ENCODE measurements at places on chromosomes 16 and 17. TPM values are rescaled to one million over a fixed set of nuclear protein-coding genes. Genes with fewer than 3 reads are reported as not detected.
A peak's percentile ranks its signal among the peaks of the same experiment; 100 is the strongest.

Gene CDYL2
- total RNA-seq = 9.7 TPM

Gene ZNF668
- 17.3 TPM for total RNA-seq

Gene NXPH3
- 0.18 TPM for total RNA-seq

Gene KRT28
- total RNA-seq = not detected

Gene MFAP4
- total RNA-seq = 0.41 TPM

DNA sequence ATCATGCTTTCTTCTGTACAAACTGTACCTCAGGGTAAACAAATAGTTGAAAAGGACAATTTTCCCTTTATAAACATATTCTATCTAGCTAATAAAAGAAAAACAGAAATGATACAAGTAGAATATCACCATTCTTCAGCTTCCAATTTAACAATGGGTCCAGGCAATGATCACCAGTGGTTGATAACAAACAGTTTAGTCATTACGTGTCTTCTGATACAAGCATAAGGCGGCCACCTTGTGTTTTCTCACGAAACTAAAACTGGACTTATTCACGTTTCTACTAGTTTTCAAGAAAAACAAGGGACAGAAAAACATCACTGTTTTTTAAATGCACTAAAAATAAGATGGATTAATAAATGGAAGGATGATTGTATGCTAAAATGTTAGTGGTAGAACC lies 58.3 kb downstream of the STH start:
- H3K27ac ChIP-seq = peak overlapping the region; percentile 54
- H3K4me1 ChIP-seq = peaks cover 49% of the 10 kb centered on the region
- H3K27me3 ChIP-seq = no peaks in the 10 kb centered on the region

DNA sequence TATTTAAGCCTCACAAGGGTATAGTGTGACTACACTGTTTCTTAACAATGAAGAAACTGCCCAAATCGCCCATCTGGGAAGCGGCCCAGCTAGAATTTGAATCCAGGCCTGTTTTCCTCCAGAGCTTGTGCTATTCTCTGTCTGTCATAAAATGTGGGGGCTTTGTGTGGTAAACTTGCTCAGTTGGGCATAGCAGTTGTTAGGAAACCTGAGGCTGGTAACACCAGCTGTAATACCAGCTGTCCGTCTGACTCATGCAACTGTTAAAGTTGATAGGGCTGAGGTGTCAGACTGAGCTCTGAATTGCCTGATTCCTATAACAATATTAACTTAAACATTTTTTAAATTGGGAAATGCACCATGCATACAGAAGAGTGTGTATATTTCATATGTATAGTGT lies 9.3 kb downstream of the NOD2 start:
- no peak for DNase-seq
- no peak overlapping the region for H3K27ac ChIP-seq
- H3K36me3 ChIP-seq = peaks cover 19% of the 10 kb centered on the region
- no peaks in the 10 kb centered on the region for H3K27me3 ChIP-seq
- H3K4me3 ChIP-seq = no peak overlapping the region

DNA sequence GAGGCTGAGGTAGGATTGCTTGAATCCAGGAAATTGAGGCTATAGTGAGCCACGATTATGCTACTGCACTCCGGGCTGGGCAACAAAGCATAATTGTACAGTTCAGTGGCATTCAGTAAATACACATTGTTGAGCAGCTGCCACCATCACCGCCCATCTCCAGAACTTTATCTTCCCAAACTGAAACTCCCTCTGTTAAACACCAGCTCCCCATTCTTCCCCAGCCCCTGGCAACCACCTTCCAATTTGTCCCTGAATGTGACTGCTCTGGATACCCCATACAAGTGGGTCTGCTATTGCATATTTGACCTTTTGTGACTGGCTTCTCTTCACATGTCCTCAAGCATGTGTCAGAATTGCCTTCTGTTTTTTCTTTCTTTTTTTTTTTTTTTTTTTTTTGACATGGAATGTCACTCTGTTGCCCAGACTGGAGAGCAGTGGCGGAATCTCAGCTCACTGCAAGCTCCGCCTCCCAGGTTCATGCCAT lies 2.9 kb downstream of the RPL38 start:
- H3K27me3 ChIP-seq = peaks cover 14% of the 10 kb centered on the region
- no peak for DNase-seq
- H3K4me3 ChIP-seq = peak overlapping the region; percentile 99
- peaks cover 58% of the 10 kb centered on the region for H3K36me3 ChIP-seq

DNA sequence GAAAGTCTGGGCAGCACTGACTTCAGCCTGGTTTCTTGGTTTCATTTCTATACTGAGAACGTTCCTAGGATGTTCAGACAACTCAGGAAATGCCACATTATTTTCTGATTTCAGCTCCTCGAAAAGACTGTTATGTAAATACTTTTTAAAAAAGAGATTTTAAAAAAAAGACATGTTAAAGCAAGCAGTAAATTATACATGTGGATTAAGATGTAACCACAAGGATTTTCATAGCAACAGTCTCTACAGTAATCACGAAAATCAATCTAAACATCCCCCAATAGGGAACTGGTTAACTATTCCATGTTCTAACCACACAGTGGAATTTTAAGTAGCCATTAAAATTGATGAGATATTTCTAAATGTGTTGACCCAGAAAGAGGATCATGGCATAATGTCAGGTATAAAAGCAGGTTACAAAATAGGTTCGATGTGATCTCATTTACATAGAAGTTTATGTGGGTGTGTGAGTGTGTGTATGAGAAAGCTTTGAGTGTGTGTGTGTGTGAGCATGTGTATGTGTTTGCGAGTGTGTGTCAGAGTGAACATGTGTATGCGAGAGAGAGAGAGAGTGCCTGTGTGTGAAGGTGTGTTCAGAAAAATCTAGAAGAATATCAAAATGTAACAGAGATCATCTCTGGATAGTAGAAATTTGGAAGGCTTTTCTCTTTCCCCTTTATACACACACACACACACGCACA lies 63.0 kb upstream of the ERCC4 start:
- no peak overlapping the region for H3K4me3 ChIP-seq
- H3K4me1 ChIP-seq = no peaks in the 10 kb centered on the region
- H3K36me3 ChIP-seq = no peaks in the 10 kb centered on the region
- no peak overlapping the region for H3K27ac ChIP-seq
- H3K27me3 ChIP-seq = peaks cover 26% of the 10 kb centered on the region
- DNase-seq = no peak

DNA sequence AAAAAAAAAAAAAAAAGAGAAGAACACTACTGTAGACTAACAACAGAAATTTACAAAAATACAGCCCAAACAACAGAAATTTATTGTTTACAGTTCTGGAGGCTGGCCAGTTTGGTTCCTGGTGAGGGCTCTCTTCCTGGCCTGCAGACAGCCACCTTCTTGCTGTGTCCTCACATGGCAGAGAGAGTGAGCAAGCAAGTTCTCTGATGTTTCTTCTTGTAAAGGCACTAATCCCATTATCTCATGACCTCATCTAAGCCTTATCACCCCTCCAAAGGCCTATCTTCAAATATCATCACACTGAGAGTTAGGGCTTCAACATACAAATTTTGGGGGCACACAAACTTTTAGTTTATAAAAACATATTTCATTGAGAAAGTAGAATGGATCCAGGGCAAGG lies 7.3 kb downstream of the ARSG start:
- no peak overlapping the region for H3K4me3 ChIP-seq
- DNase-seq = no peak
- peaks cover 45% of the 10 kb centered on the region for H3K4me1 ChIP-seq
- H3K27me3 ChIP-seq = no peaks in the 10 kb centered on the region
- no peak overlapping the region for H3K27ac ChIP-seq
- peaks cover 8% of the 10 kb centered on the region for H3K36me3 ChIP-seq

- no peak overlapping the region for H3K4me3 ChIP-seq
- H3K27ac ChIP-seq = no peak overlapping the region
- peaks cover 4% of the 10 kb centered on the region for H3K4me1 ChIP-seq
- DNase-seq = no peak
- H3K27me3 ChIP-seq = no peaks in the 10 kb centered on the region
Observed at GRCh38 chr16:88602091-88602490, 31.9 kb downstream of the ZC3H18 start.

- H3K27ac ChIP-seq = no peak overlapping the region
Observed at GRCh38 chr16:80298676-80299075, 242.1 kb upstream of the DYNLRB2 start.

DNA sequence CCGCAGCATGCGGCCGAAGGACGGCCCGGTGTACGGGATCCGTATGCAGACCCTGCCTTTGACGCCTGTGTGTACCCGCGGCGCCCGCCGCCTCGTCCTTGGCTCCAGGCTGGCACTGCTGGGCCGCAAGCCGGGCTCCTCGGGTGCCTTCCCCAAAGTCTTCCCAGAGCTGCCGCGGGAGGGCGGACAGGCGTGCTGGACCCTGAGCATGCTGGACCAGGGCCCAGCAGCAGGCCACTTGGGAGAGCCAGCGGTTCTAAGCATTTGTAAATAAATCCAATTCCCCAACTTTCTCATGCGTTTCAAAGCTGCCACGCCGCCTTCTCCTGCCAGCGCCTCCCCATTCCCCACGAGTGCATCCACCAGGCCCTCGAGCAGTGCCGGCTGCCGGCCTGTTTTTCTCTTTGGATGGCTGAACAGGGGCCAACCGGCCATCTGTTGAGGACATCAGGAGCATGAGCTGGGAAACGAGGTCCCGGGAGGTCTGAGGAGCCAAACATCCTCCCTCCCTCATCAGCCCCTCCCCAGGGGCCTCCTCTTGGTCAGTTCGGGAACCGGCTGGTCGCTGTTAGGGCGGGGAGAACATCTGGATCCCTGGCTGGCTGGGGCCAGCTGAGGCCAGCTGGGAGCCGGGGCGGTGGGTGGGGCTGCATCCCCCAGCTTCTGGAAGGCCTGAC lies 20.5 kb upstream of the PABPN1L start:
- no peak for DNase-seq
- H3K4me1 ChIP-seq = no peaks in the 10 kb centered on the region

DNA sequence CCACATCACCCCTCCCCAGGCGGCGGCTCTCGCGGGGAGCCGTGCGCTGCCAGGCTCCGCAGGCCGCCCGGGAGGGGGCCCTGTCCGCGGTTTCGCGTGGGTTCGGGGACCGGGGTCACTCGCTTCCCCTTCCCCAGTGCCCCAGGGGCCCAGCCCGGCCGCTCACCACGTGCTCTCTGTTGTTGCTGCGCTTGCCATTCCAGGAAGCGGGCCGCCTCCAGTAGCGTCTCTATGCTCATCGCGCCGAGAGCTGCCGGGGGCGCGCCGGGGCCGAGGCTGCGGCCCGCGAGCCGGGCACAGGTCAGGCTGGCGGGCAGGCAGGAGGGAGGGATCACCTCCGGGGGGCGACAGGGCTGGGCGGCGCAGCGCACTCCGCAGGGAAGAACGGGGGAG lies 390 bp downstream of the MNT start:
- no peaks in the 10 kb centered on the region for H3K36me3 ChIP-seq
- H3K4me1 ChIP-seq = peaks cover 48% of the 10 kb centered on the region
- DNase-seq = peak; percentile 77

DNA sequence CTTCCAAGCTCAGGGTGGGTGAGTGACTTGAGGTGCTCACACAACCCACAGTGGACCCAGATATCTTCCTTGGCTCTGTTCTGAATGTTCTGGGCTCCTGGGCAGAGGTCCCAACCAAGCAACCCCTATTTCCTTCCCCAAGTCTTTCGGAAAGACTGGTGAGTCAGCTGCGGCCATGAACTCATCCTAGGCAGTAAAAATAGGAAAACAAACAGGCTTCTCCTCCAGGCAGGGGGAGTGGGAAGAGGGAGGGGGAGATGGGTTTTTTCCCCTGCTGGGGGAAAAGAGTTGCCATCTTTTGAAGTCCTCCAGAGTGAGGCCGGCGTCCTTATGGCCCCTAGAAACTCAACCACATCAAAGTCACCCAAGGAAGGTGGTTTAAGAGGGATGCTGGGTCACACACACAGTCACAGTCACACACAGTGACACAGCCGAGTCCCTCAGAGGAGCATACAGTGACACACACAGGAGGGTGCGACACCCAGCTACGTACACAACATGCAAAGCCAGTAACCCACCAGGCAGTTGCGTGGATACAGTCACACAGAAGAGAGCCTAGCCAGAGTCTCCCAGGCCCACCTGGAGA lies 16.0 kb upstream of the DLX4 start:
- DNase-seq = no peak
- H3K4me3 ChIP-seq = no peak overlapping the region
- no peaks in the 10 kb centered on the region for H3K36me3 ChIP-seq

DNA sequence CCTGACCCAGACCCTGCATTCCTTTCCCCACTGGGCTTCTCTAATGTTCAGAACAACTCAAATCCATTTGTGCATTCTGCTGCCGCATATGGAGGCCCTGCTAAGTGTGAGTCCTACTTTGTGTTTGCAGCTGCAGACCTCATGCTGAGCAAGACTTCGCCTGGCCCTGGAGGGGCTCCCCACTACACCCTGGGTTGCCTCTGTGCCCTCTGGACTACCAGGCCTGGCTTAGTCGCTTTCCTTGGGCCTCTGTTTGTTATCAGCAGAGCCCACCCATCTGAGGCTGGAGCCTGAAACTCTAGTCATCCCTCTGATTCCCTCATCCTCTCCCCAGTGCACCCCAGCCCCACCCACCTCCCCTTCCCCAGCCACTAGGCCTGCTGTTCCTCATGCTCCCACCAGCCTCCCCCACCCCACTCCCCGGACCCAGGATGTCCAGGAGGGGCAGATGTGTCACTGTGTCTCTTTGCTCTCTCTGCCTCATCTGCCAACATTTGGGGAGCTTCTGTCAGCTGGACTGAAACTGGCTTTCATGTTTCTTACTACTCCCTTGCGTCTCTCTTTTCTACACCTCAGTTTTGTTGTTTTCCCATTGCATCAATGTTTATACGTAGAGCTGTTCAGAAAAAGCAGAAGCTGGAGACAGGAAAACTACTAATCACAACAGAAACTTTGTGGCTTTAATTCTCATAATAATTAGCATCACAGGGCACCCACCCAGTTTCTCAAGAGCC lies 17.9 kb upstream of the CD300E start:
- no peaks in the 10 kb centered on the region for H3K36me3 ChIP-seq
- H3K4me3 ChIP-seq = no peak overlapping the region
- peaks cover 72% of the 10 kb centered on the region for H3K27me3 ChIP-seq
- no peak for DNase-seq

DNA sequence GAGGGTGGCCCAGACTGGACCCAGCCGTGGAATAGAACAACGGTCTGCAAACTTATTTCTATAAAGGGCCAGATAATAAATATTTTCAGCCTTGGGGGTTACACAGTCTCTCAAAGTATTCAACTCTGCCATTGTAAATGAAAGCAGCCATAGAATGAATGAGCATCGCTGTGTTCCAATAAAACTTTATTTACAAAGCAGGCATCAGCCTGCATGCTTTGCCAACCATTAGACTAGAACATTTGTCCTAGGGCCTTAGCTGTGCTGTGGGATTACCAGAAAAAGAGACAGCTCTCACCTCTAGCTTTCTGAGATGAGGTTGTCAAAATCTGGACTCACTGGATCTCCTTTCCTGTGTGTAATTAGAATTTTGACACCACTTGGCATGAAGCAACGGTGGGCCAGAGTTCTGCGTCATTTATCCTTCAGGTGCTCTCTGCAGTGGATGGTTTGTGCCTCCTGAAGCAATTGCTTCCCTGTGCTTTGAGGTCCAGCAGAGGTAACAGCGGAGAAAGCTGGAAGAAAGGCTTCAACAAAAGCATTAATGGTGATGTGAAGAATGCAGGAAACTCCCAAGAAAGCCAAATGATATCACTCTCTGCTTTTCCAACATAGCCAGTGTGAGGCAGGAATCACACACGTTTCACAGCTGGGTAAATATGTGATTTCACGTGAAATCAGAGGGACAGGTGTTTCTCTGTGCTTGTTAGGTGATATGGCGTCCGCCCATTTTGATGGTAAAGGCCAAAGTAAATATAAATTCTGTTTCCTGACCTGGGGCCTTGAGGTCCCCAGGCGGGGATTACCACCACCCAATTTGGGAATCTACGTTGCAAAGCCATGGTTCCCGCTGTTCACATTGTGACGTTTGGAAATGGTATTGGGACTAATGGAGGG lies 148.4 kb downstream of the PITPNC1 start:
- peaks cover 34% of the 10 kb centered on the region for H3K4me1 ChIP-seq
- no peaks in the 10 kb centered on the region for H3K36me3 ChIP-seq
- no peak overlapping the region for H3K27ac ChIP-seq
- H3K4me3 ChIP-seq = no peak overlapping the region
- H3K27me3 ChIP-seq = no peaks in the 10 kb centered on the region
